ENCODE measurements at places on chromosomes 3 and 15.

GRCh38 chr3:66527246-66527645, 26.4 kb upstream of the LRIG1 start:
- DNase-seq: no peak

GRCh38 chr3:197599089-197599765, 43.5 kb upstream of the BDH1 start:
- peak; percentile 69 for DNase-seq

DNA sequence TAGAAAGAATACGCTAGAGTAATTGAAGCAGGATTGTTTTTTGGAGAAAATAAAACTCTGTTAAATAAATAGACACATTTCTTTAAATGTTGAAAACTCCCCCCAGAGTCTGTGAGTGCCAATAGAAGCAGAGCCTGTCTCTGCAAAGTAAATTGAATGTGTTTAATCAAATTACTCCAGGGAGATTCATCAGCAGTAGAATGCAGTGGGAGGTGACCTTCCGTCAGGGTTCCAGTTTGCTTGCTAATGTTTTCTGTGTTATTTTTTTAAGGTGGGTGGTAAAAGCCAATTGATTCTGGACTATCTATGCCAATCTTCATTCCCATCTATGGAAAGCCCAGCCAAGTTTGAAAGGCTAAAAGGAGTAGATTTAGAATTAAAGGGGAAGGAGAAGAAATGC, 612.4 kb upstream of the GRM7 start:
- no peak for DNase-seq

- DNase-seq: peak; percentile 56
Observed at GRCh38 chr3:170961616-170962400, 53.4 kb upstream of the EIF5A2 start.

DNA sequence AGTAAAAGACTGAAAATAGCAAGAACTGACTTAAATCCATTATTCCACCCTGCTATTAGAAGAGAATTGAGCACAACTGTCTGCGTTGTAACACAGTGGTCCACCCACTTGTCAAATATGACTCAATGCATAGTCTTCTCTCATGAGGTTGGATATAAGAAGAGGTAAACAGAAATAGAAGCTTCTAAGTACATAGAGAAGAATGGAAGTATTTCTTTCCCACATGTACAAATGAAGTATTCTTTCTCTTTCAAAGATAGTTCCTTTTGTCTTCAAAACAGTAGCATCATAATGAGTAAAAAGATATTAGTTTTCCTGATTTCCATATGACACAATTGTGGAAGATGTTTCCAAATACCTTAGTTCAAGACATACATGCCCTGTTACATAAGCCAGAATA, 348.6 kb upstream of the CCDC54 start:
- no peak for DNase-seq

- no peak for DNase-seq
Observed at GRCh38 chr15:35312344-35312743, 227.2 kb upstream of the NANOGP8 start.

- DNase-seq: peak; percentile 76
Observed at GRCh38 chr3:40951636-40952035, 247.7 kb upstream of the CTNNB1 start.

- DNase-seq: no peak
Observed at GRCh38 chr15:93266291-93266690, 177.3 kb upstream of the RGMA start.

DNA sequence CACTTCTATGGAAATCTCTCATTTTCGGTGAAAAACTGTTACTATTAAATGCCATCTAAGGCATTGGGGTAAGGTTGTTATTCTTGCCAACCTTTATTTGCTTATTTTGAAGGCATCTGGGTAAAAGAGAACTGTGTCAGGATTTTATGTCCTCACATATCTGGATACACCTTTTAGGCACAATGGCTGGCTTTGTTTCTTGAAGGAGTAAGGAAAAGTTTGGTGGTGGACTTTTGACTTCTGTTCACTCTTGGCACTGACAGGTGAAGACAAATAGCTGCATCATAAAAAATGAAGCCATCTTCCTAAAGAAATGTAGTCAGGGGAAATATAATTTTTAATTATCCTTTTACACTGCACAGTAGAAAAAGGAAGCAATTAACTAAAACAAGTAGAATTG, 310.0 kb downstream of the CNTN3 start:
- no peak for DNase-seq

GRCh38 chr3:34260271-34261000, 462.0 kb downstream of the PDCD6IP start:
- DNase-seq: peak; percentile 62

- peak; percentile 94 for DNase-seq
Observed at GRCh38 chr3:65831733-65832425, 206.8 kb downstream of the MAGI1 start.

GRCh38 chr15:62546628-62547027, 381.5 kb upstream of the C2CD4B start:
- no peak for DNase-seq

DNA sequence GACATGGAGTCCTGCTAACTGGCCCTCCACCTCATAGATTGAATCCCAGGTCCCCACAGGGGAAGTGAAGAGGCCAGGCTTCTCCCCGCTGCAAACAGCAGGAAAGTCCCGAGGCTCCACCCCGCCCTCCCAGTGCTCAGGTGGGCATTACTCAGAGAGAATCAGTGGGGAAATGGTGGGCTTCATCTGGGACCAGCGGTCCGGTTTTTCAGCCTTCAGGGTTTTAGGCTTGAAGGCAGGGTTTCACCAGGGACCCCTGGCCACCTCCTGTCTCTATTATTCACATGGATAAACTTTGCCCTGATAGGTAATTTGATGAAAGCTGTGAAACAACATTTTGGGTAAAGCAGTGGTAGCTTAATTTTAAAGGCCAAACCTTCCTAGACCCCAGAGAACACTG, 31.3 kb downstream of the MKRN3 start:
- no peak for DNase-seq

GRCh38 chr3:58256061-58256460, 18.5 kb downstream of the ABHD6 start:
- no peak for DNase-seq

GRCh38 chr15:47196048-47196447, 521.3 kb upstream of the SEMA6D start:
- peak; percentile 79 for DNase-seq

DNA sequence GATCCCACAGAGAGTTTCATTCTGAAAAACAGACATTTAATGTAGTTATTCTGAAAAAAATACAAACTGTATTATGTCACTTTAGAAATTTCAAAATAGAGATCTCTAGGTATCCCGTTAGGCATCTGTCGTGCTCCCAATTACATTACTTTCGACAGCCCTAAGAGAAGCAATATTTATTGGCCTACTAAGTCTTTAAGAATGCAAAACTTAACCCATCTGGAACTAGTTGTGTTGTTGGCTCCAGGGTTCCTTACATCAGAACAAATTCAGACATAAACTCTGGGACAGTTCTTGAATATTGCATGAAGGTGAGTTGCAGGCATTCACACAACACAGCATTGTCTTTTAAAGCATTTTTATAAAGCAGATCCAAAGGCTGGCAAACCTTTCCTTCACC, 498.4 kb downstream of the FHIT start:
- DNase-seq: peak; percentile 86

- peak; percentile 23 for DNase-seq
Observed at GRCh38 chr3:77620009-77620408, 580.1 kb downstream of the ROBO2 start.
